ENCODE measurements at places on chromosomes 1 and 21.

DNA sequence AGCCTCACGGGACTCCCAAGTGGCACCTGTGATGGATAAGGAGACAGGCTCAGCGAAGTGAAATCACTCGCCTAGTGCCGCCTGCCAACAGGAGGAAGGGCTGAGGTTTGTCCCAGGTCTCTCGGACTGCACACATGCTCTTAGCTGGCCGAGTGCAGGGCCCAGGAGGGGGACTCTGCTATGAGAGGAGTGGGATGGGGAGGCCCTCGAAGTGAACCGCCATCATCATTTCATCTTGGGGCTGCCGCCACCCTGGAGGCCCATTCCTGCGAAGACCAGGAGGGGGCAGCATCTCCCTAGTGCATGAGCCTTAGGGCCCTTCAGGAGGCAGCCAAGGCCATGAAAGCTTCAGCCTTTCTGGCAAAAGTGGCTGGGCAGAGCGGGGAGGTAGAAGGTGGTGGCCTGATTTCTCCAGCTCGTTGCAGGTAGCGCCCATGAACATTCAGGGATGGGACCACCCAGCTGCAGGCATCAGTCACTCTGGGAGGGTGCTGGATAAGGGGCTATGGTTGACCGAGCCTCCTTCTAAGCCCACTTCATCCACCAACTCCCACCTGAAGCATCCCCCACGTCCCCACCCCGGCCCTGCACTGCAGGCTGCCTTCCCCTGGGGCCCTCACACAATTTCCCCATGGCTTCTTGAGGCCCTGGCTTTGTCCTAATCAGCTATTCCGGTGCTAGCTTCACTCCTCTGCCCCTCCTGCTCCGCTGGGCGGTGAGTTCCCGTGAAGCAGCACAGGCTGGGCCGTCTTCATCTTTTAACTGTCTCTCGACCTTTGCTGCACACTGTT is 17.2 kb upstream of the RASSF5 start:
- peak; percentile 82 for DNase-seq

- DNase-seq: no peak
Measured at GRCh38 chr21:45430521-45431501, 25.8 kb downstream of the COL18A1 start.

- DNase-seq: peak; percentile 53
Measured at GRCh38 chr1:52601991-52602855, at the start of gene GPX7. Gene GPX7, plus strand, starts transcription at chr1:52602371. Its CDS starts 39 bp downstream, at chr1:52602410.

GRCh38 chr1:218463194-218464156 is 118.3 kb downstream of the TGFB2 start:
- peak; percentile 79 for DNase-seq

GRCh38 chr1:152190589-152190988 is 31.6 kb upstream of the RPTN start:
- DNase-seq: no peak

DNA sequence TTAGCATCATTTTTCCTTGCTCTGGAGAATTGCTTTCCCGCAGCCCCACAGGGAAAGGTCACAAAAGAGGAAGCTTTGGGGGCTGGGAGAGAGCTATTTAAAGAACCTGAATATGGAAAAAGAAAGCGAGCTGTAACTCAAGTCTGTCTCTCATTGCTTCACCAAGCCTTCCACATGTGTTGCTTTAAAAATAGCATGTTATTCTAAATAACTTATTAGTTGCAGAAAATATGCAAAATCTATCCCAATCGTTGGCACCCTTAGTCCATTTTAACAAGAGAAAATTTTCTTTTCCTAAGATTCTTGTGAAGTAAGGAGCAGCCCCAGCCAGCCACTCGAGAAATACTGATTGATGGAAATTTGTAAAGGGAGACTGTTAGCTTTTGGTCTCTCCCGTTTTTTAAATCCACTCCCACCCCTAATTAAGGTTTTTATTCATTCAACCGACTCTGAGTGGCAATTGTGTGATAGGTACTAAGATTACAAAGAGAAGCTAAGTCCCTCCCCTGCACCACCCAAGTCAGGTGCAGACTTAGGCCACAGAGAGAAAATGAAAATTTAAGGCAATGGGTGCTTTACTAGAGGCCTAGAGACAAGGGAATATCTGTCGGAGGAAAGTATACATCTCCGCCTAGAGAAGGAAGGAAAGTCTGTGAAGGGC is 802 bp downstream of the CYP4X1 start:
- no peak for DNase-seq
